ENCODE measurements at places on chromosomes 7 and 10.
A peak's percentile ranks its signal among the peaks of the same experiment; 100 is the strongest.

DNA sequence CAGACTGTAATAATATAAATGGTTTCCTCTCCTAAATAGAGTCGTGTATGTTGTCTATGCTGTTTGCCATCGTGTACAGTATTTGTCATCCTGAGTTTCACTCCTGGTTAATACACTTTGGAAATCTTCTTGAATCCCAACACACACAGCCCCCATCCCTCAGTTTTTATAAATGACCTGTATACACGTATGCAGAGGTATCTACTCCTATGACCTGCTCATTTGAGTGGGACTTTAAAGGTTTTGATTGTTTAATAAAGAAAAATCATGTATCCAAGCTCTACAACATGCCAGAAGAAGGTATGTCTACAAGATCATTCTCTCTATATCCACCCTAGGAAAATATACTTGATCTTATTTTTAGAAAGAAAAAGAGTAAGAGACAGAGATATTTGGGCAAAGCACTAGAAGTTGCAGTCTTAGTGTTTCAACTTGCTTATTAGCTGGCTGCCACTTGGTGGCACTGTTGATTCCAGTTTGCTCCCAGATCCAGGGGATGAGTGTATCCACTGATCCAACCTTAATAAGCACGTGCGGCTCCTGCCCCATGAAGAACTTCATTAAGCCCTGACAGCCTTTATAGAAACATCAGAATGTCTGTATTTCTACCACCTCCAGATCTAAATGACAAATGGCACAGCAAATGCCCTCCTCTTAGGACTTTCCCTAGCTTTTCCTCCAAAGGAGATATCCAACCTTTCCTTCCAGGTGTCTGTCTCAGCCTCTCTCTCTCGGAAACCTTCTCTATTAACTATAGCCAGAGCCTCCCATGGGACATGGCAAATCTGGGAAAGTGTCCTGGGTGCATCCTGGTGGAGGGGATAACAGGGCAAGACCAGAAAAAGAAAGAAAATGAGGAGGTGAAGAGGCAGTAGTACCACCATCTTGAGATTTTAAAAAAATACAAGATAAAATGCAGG, 181.6 kb upstream of the NEBL start:
- H3K4me1 ChIP-seq: no peaks in the 10 kb centered on the region
- H3K27ac ChIP-seq: no peak overlapping the region
- no peaks in the 10 kb centered on the region for H3K27me3 ChIP-seq
- no peak overlapping the region for H3K4me3 ChIP-seq
- peak; percentile 60 for DNase-seq
- no peaks in the 10 kb centered on the region for H3K36me3 ChIP-seq

- H3K36me3 ChIP-seq: no peaks in the 10 kb centered on the region
- peaks cover 6% of the 10 kb centered on the region for H3K4me1 ChIP-seq
- no peak overlapping the region for H3K27ac ChIP-seq
- H3K4me3 ChIP-seq: no peak overlapping the region
- H3K27me3 ChIP-seq: no peaks in the 10 kb centered on the region
- no peak for DNase-seq
Observed at GRCh38 chr7:101231644-101232043, 6.0 kb downstream of the CLDN15 start.

GRCh38 chr10:28010821-28011220, 11.9 kb upstream of the ODAD2 start:
- no peaks in the 10 kb centered on the region for H3K36me3 ChIP-seq
- no peaks in the 10 kb centered on the region for H3K4me1 ChIP-seq
- DNase-seq: no peak
- no peaks in the 10 kb centered on the region for H3K27me3 ChIP-seq
- no peak overlapping the region for H3K27ac ChIP-seq

DNA sequence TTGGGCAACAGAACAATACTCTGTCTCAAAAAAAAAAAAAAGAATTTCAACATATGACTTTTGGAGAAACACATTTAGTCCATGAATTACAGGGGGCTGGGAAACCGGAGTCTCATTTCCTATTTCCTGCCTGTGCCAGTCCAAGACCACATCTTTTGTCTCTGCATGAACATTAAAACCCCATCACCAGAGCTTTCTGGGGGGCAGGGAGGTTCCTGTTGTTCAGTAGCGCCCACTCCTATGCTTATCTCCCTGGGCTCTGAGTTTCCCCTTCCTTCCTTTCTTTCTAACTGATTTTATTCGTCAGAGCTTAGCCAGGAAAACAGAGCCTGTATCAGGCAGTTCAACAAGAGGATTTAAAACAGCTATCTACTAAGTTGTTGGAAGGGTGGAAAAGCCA, 119.3 kb downstream of the CALN1 start:
- no peak overlapping the region for H3K27ac ChIP-seq
- H3K36me3 ChIP-seq: no peaks in the 10 kb centered on the region
- H3K27me3 ChIP-seq: no peaks in the 10 kb centered on the region
- DNase-seq: no peak
- H3K4me1 ChIP-seq: no peaks in the 10 kb centered on the region

DNA sequence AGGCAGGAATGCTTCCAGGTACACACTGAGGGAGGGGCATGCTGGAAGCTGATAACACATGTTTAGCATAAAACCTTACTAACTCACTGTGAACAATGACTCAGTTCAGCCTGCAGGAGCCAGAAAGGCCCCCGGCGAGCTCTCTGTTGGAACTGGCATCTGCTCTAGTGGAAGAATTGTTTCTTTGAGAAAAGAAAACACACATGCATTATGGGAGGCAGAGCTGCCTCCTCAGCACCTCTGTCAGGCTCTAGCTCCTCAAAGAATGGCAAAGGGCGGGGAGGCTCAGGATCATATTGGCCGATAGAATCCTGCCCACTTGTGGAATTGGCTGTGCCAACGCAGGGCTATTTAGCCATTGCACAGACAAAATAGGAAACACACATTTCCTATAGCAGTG, 338.3 kb downstream of the CXCL12 start:
- no peak overlapping the region for H3K4me3 ChIP-seq
- H3K4me1 ChIP-seq: no peaks in the 10 kb centered on the region
- H3K27ac ChIP-seq: no peak overlapping the region
- no peak for DNase-seq

DNA sequence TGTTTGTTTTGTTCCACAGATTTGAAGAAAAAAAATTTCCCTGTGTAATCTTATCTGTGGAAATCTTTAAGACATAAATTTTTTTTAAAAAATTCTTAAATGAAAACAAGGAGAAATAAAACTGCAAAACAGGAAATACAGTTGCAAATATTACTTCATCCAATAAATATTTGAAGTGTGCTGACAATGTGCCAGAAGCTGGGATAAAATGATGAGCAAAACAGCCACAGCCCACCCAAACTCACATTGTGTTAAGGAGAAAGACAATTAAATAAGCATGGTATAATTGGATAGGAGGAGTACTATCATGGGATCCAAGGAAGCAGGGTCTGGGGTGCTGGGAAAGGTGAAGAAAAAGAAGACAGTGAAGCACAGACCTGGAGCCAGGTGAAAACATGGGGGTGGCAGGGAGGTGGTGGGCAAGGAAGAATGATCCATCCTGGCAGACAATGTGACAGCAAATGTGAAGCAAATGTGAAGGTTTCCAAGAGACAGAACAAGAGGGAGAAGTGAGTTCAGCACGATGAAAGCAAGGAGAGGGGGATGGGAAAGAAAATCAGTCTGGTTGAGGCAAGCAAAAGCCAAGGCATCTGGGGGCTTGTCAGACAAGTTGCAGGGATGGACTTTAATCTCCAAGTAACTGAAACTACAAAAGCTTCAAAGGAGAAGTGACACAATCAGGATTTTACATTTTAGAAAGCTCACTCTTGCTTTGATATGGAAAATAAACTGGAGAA, 135.9 kb downstream of the HIBADH start:
- H3K4me1 ChIP-seq: no peaks in the 10 kb centered on the region
- DNase-seq: no peak
- H3K4me3 ChIP-seq: no peak overlapping the region
- no peaks in the 10 kb centered on the region for H3K27me3 ChIP-seq
- H3K27ac ChIP-seq: no peak overlapping the region

DNA sequence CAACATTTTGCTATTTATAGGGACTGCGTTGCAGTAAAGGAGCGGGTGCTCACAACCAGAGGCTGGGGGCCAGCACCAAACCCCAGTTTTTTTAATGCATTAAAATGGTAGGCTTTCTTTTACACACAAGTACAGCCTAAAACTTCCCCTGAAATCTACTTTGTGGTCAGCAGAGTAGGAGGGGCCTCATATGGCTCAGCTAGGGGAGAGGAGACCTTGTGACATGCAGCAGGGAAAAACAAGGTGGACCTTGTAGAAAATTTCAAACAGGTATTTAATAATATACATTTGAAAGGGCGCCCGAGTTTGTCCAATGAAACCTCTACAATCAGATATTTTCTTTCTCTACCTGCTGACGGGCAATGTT, 1.4 kb downstream of the CCDC136 start:
- H3K27ac ChIP-seq: no peak overlapping the region
- DNase-seq: no peak
- H3K4me1 ChIP-seq: no peaks in the 10 kb centered on the region
- no peak overlapping the region for H3K4me3 ChIP-seq
- H3K36me3 ChIP-seq: 0 out of 2 replicates have a peak, but pooled peaks cover 3% of the 10 kb centered on the region

DNA sequence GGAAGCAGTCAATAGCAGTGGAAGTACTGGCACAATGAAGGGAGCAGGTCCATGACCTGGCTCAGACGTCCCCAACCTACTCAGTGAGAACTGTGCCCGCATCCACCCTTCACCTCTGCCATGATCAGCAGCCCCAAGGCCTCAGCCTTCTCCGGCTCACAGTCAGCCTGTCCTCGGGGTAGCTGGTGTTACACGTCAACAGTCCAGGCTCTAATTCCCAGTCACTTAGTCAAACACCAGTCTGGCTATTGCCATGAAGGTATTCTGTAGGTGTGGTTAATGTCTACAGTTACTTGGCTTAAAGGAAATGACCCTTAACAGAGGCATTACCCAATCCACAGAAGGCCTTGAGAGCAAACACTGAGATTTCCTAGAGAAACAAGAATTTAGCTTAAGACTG, 49.1 kb downstream of the GRB10 start:
- no peak for DNase-seq
- H3K4me1 ChIP-seq: 0 out of 2 replicates have a peak, but pooled peaks cover 1% of the 10 kb centered on the region
- H3K27me3 ChIP-seq: no peaks in the 10 kb centered on the region
- H3K4me3 ChIP-seq: no peak overlapping the region
- 0 out of 2 replicates have a peak, but pooled peaks cover 3% of the 10 kb centered on the region for H3K36me3 ChIP-seq

GRCh38 chr7:104962781-104963180, 51.2 kb upstream of the KMT2E start:
- H3K36me3 ChIP-seq: no peaks in the 10 kb centered on the region
- H3K4me1 ChIP-seq: no peaks in the 10 kb centered on the region

- no peak overlapping the region for H3K27ac ChIP-seq
- H3K4me3 ChIP-seq: no peak overlapping the region
- H3K36me3 ChIP-seq: no peaks in the 10 kb centered on the region
- no peaks in the 10 kb centered on the region for H3K4me1 ChIP-seq
- no peaks in the 10 kb centered on the region for H3K27me3 ChIP-seq
Observed at GRCh38 chr7:149866139-149866778, 7.5 kb upstream of the ATP6V0E2 start.

GRCh38 chr10:95178797-95179196, 15.2 kb upstream of the ACSM6 start:
- H3K4me1 ChIP-seq: no peaks in the 10 kb centered on the region
- no peak overlapping the region for H3K4me3 ChIP-seq
- no peak overlapping the region for H3K27ac ChIP-seq
- DNase-seq: no peak
- no peaks in the 10 kb centered on the region for H3K36me3 ChIP-seq
- H3K27me3 ChIP-seq: no peaks in the 10 kb centered on the region

- H3K4me1 ChIP-seq: no peaks in the 10 kb centered on the region
- no peaks in the 10 kb centered on the region for H3K27me3 ChIP-seq
Observed at GRCh38 chr7:69373171-69374043, 224.9 kb upstream of the AUTS2 start.

- peaks cover 6% of the 10 kb centered on the region for H3K4me1 ChIP-seq
- H3K36me3 ChIP-seq: no peaks in the 10 kb centered on the region
- DNase-seq: no peak
- H3K27ac ChIP-seq: no peak overlapping the region
- no peak overlapping the region for H3K4me3 ChIP-seq
Observed at GRCh38 chr10:122259075-122259466, 12.0 kb upstream of the BTBD16 start.

DNA sequence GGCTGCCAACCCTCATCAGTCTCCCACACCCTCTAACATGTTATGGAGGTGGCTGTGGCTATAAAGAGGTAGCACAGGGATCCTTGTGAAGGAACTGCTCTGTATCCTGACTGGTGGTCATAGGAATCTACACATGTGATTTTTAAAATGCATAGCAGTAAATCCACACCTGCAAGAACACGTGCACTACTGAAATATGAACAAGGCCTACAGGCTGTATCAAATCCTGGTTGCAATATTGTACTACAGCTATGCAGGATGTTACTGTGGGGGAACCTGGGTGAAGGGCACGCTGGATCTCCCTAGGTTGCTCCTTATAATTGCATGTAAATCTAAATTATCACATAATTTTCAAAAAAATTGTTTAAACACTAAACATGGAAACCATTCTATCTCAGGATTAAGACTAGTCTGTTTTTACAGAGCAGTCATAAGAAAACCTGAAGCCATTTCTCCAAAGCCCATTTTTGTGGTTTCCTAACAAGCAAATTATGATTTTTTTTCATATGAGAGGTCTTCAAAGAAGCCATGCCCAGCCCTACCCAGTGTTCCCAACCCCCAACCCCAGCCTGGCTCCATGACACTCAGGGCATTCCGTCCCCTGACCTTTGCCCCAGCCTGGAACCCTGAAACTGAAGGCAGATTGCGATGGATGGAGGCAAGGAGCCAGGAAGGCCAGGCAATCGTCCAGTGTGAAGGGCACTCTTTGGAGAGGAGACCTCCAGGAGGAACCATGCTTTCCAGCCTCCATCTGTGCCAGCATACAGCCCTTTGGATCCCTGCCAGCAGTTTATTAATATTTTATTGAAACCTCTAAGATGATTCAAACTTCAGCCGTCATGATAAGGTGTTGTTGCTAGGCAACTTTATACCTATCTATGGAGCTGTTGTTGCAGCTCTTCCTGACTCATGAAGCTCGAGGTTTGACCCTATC, 161.0 kb downstream of the GRID1 start:
- no peak overlapping the region for H3K27ac ChIP-seq
- peaks cover 2% of the 10 kb centered on the region for H3K4me1 ChIP-seq
- H3K27me3 ChIP-seq: no peaks in the 10 kb centered on the region
- H3K4me3 ChIP-seq: no peak overlapping the region
- no peak for DNase-seq
- H3K36me3 ChIP-seq: no peaks in the 10 kb centered on the region

DNA sequence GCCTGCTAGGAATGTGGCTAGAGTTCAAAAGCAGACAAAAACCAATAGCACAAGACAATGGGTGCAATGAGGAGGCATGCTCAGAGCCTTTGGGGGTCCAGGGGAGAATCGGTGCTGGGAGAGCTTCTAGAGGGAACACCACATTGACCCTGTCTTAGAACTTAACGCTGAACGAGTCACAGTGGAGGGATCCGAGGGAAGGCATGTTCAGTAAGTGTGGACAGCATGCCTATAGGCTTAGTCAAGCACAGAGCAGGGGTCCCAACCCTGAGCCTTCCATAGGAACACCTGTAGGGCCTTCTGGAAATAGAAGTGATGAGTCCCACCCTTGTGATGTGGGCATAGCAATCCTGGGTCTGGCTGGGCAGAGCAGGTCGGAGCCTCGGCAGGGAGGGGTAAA, 148.7 kb downstream of the PKD1L1 start:
- no peak for DNase-seq
- H3K27ac ChIP-seq: no peak overlapping the region
- H3K27me3 ChIP-seq: no peaks in the 10 kb centered on the region
- no peaks in the 10 kb centered on the region for H3K4me1 ChIP-seq
- no peak overlapping the region for H3K4me3 ChIP-seq

Measured in iPS DF 6.9 (cell line).